NCI-H1092 (cell line): ENCODE measurements at places on chromosomes 12 and 14.
A peak's percentile ranks its signal among the peaks of the same experiment; 100 is the strongest.

DNA sequence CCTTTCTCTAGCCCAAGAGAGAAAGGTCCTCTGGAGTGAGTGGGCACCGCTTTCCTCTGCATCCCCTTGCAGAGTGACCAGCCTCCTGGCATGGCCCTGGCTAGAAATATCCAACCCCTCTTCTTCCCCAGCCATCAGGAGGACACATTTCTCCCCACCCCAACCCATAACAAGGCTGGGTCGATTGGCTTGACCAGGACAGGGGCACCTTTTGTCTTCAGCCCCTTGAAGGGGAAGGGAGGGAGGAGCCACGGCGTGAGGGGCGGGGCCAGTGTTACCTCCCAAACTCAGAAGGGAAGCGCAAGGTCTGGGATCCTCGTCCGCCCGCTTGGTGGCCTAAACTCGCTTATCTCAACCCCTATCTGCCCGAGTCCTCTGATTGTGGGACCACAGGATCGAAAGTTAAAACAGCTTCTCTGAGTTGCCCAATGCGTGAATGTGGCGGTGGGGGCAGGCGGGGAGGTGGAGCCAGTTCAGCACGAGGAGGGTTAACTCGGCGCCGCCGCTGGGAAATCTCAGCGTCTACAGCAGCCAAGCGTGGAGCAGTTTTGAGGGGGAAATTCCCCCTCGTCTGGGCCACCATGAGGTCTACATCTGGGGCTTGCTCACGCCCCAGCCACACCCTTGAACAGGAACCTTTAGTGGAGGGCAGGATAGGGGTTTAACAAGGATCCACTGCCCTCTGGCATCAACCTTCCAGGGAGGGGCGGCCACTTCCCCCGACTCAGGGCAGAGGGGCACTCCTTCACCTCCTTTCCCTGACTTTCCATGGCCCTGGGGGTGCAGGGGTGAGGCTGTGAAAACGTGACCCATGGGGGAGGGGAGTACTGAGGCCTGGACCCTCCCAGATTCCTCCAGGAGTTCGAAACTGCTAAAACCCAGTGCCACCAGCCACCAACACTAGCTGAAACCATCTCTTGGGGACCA, 795 bp downstream of the STAT6 start:
- no peak for DNase-seq

GRCh38 chr12:75814851-75815754, 216.5 kb downstream of the PHLDA1 start:
- no peak for DNase-seq

- DNase-seq, result no peak
Measured at GRCh38 chr12:132285991-132286681, 43.3 kb downstream of the GALNT9 start.

DNA sequence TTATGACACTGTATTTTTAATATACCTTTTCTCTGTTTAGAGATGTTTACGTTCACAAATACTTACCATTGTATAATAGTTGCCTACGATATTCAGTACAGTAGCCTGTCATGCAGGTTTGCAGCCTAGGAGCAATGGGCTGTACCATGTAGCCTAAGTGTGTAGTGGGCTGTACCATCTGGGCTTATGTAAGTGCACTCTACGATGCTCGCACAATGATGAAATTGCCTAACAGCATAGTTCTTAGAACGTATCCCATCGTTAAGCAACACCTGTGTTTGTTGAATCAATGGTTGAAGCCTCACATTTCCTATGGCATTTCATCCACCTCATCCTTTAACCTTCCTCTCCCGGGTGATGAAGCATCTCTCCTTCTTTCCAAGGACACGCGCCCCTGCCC, 12.5 kb upstream of the EML1 start:
- no peak for DNase-seq

- no peak for DNase-seq
Measured at GRCh38 chr12:82880442-82880901, 193.8 kb downstream of the TMTC2 start.

DNA sequence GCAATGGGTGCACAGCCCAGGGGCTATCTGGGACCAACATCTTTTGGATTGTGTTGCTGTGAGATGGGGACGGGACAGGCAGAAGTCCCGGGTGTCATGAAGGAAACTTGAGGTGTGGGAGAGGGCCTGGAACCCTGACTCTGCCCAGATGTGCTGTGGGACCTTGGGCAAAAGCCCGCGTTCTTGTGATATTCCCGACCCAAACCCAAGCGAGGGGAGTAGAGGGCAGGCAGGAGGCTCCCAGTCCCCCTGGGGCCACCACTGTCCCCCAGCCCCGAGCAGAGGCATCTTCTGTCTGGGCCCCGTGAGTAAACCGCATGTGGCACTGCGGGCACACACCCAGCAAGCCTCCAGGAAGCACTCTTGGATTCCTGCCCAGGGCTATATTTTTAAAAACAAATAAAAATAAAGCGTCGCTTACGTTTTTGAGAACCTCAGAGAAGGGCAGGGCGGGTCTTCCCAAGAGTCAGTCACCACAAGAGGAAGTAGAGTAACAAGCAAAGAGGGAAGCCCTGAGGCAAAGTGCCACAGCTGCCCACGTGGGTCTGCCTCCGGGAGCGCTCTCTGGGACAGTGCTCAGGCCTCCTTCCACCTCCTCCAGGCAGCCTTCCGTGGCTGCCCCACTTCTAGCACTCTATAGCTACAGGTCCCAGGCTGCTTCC, 39.5 kb downstream of the BEGAIN start:
- DNase-seq, result peak; percentile 26

GRCh38 chr12:114656906-114657596, 26.9 kb downstream of the TBX3 start:
- DNase-seq, result peak; percentile 63

- DNase-seq, result no peak
Measured at GRCh38 chr12:1918884-1919236, 408 bp upstream of the CACNA2D4 start.

- DNase-seq, result no peak
Measured at GRCh38 chr14:100159094-100159864, at the start of gene DEGS2. DEGS2 (minus strand) TSS chr14:100159645; CDS start chr14:100159587, 58 bp downstream.

DNA sequence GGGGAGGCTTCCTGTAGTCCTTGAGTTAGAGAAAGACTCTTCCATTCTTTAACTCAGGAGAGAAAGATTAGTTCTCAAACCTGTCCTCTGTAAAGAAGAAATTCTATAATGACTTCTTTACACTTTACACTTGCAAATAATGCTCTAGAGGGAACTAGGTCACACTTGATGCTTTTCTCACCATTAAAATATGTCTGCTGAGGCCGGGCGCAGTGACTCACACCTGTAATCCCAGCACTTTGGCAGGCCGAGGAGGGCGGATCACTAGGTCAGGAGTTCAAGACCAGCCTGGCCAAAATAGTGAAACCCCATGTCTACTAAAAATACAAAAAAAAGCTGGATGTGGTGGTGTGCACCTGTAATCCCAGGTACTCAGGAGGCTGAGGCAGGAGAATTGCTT, 6.3 kb downstream of the NTN4 start:
- no peak for DNase-seq

- DNase-seq, result no peak
Measured at GRCh38 chr12:7989827-7990491, 42.6 kb upstream of the FOXJ2 start.

DNA sequence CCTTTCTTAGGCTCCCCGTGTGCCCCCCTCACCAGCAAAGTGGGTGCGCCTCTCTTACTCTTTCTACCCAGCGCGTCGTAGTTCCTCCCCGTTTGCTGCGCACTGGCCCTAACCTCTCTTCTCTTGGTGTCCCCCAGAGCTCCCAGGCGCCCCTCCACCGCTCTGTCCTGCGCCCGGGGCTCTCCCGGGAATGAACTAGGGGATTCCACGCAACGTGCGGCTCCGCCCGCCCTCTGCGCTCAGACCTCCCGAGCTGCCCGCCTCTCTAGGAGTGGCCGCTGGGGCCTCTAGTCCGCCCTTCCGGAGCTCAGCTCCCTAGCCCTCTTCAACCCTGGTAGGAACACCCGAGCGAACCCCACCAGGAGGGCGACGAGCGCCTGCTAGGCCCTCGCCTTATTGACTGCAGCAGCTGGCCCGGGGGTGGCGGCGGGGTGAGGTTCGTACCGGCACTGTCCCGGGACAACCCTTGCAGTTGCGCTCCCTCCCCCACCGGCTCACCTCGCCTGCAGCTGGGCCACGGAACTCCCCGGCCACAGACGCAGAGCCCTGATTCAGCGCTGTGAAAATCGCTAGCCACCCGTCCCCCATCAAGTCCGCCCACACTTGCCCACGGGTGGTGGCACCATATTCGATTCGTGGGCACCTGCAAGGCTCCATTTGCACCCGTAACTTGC, 1.3 kb downstream of the TMEM233 start:
- no peak for DNase-seq

DNA sequence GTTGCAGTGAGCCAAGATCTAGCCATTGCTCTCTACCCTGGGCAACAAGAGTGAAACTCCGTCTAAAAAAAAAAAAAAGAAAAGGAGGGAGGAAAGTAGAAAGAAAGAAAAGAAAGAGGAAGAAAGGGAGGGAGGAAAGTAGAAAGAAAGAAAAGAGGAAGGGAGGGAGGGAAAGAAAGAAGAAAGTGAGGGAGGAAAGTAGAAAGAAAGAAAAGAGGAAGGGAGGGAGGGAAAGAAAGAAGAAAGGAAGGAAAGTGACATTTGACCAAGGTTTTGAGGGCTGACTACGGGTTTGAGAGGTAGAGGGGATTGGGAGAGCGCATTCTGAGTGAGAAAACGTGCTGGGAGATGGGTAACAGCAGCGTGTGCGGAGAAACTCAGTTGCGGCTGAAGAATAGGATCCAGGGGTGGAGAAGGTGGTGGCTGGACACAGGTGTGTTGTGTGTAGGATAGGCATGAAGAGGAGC, 521 bp upstream of the PAPLN start:
- DNase-seq, result no peak

DNA sequence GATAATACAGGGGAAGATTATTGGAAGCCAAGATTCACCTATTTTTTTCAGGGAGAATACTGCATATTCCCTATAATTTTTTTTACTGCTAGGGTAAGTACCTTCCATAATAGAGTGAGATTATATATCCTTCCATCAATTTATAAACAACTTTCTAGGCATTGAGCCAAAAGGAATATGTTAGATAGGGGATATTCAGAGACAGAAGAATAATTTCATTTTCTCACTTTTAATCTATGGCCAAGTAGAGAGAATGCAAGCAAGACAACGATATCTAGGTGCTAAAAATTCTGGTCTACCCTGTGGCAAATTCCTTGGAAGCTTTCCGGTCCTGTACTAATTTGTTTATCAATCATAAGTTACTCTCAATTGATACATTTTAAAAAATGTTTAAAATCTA, 69.7 kb upstream of the STAC3 start:
- DNase-seq, result no peak

DNA sequence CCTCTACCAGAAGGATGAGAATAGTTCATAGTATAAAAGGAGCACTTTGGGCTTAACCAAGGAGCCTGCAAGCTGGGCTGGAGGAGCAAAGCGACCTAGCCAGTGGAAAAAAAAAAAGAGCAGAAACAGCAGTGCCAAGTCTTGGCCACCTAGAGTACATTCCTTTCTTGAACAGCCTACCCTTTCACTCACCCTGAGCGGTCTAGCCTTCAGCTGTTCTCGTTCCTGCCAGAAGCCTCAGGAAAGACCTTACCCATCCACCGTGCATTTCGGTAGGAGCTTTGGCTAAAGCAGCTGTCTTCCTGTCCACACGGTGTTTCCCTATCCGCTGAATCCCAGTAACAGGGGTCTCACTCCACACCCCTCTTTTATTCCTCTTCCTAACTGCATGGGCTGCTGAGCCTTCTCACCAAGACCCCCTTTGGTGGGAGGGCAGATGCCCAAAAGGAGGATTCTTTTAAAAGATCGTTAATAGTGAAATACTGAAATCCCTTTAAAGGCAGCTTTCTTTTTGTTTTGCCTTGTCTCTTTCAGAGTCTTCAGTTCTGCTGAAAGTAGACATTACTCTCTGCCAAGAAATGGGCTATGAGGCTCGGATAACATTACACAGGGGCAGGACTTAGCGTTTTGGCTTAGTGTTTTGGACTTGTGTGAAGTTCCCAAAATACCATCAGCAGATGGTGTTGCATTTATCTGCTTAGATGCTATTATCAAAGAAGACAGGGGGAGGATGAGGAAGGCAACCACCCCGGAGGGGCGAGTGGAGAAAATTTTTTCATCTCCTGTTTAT, 88.5 kb upstream of the METAP2 start:
- no peak for DNase-seq

DNA sequence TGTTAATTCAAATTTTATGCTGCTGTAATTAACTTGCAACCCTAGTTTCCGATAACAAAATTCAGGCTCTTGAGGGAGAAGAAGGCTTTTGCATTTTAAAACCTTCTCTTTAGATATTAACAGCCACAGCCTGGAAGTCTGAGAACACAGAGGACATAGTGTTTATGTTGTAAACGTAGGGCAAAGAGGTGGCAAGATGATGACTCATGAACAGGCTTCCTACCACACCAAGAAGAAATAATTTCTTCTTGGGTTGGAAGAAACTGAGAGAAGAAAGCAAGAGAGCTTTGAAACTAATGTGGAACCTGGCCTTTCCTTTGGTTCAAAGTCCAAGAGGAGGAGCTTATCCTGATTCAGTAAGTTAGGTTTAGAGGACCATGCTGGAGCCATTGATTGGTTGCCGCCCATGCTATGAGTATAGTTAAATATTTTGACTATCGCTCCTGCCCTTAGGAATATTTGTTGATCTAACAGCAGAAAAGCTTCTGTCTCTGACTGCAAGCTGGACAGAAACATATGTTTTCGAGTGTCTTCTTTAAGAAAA, 31.8 kb downstream of the CCDC198 start:
- no peak for DNase-seq

DNA sequence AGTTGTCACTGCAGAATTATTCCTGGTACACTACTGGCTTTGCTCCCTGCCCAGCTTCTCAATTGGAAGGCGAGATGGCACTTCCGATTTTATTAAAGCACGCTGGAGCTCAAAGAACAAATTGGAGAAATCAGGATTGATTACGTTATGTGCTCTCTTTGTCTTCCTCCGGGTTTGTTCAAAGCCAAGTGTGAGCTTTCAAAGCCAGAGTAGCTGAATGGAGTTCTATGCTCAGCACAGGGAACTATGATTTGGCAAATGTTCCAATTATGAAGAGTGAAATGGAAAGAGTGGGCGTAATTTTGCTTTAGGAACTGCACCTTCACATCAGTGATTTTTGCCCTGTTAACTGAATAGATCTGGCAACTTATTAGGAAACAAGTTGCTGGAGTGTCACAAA, 72.4 kb downstream of the FLRT2 start:
- DNase-seq, result no peak

- no peak for DNase-seq
Measured at GRCh38 chr14:74582910-74583581, 29.0 kb downstream of the LTBP2 start.

GRCh38 chr12:18932211-18932610, 194.3 kb downstream of the CAPZA3 start:
- no peak for DNase-seq

- no peak for DNase-seq
Measured at GRCh38 chr14:94213021-94213420, 38.9 kb downstream of the PPP4R4 start.

DNA sequence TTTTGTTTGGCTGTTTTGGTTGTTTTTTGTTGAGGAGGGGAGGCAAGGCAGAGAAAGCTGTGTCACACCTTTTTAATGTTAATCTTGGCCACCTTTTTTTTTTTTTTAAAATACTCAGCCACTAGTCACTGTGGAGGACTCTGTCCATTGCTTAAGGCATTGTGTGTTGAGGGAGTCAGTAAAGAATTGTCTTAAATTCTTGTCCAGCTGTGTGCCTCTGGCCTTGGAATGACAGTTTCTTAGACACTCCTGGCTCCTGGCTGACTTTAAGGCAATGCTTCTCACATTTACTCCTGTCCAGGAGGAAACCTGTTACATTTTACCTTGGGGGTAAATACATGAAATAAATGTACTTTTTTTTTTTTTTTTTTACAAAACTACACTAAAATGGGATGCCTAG, 18.1 kb upstream of the SMCO2 start:
- DNase-seq, result no peak

GRCh38 chr14:75717729-75718128, 56.7 kb downstream of the TTLL5 start:
- DNase-seq, result no peak

GRCh38 chr12:52243856-52244614, 11.0 kb downstream of the KRT7 start:
- peak; percentile 22 for DNase-seq
